ENCODE measurements at places on chromosomes 2 and 18.

DNA sequence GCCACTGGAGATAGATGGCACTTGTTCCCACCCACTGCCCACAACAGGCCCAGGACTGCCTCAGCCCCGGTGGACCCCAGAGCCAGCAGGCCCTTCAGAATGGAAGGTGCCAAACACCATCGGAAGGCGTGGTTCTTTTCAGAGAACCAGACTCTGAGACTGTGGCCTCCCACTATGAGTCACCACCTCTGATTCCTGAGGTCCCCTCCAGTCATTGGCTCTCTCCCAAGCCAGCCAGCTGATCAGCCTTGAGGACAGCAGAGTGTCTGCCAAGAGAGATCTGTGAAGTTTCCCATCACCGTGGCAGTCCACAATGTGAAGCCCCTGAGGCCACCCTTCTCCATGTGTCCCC lies 10.4 kb upstream of the MAP3K2 start:
- peak; percentile 74 for DNase-seq

DNA sequence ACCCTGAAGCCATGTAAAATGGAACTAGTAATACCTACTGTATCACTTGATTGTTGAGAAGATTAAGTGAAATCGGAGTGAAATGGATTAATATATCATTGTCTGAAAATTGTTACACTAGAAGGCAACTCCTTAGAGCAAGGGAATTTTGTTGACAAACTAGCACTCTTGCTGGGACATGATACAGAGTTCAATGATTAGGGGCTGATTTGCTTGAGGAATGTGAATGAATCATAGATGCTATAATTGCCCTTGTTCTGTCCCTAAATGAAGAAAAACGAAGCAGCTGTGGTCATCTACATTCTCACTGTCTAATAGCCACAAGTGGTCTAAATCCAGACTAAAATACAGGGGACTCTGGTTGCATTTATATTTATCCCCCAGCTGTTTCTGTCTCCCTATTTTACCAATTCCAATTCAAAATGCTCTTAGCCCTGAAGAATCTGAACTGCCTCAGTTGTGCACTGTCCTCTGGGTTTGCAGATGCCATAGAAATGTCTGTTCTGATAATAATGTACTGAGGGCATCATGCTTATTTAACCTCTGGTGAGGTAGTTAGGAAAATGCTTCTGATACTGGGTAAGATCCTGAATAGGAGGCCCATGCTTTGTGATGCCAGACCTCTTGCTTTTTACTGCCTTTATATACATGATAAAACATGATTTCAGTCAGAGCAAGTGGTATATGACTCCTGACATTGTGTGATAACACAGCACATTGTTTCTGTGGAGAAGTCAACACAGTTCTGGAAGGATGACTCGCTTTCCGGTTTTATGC lies 382.1 kb downstream of the NRXN1 start:
- no peak for DNase-seq

- no peak for DNase-seq
These were observed 6.1 kb upstream of the NR4A2 start for GRCh38 chr2:156338578-156338977.

DNA sequence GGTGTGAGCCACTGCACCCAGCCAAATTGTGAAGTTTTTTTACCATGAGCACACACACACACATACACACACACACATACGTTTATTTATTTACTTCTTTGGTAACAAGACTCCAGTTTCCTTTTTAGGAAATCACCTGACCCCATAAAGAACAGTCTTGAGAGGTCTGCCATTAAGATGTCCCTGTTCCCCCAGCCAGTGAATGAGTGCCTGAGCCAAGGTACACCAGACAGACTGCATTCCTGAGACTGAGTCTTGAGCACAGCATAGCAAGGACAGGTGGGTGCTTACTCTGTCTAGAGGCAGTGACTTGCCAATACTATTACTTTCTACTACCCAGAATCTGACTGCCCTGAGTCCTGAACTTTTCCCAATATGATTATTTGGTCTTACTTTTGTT lies 167.2 kb upstream of the SATB2 start:
- DNase-seq, result no peak

DNA sequence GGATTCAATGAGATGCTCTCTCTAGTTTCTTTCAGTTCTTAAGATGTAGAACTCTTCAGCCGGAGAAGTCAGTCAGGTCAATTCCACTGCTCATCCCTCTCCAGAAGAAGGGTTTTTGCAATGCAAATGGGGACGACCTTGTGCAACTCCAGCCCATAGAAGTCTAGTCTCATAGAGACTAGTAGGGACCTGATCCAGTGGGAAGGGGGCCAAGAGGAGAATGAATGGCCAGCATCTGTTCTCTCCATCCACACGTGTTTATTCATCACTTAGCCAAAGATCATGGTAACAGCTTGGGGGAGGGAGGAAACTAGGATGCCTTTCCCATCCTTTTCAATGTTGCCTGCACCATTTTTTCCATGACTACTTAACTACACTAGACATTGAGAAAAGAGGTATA lies 120.2 kb downstream of the LAMA3 start:
- DNase-seq, result no peak

- no peak for DNase-seq
These were observed 46.3 kb downstream of the QPCT start for GRCh38 chr2:37390777-37391176.

GRCh38 chr2:23390152-23390551 lies 5.2 kb downstream of the KLHL29 start:
- DNase-seq, result peak; percentile 32

GRCh38 chr2:57291209-57291608 lies 755.4 kb upstream of the VRK2 start:
- no peak for DNase-seq

- no peak for DNase-seq
These were observed 524.6 kb upstream of the ZEB2 start for GRCh38 chr2:145044491-145044890.

GRCh38 chr18:2219706-2220105 lies 351.6 kb downstream of the METTL4 start:
- DNase-seq, result no peak

DNA sequence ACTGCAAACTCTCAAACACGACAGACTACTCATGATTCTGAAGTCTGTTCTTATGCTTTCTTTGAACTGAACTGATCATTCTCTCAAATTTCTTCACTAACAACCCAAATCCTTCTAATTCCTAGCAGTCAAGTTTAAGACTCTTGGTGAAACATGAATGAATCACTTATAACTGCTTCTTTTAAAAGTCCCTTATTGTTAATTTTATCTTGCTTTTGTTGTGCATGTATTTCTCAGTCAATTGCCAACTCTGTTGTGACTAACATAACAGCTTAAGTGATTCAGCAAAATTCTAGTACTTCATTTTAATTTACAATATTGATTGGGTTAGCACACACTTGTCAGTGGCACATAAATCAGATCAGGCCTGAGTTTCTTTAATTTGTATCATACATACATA lies 357.0 kb upstream of the FSIP2 start:
- DNase-seq, result no peak

DNA sequence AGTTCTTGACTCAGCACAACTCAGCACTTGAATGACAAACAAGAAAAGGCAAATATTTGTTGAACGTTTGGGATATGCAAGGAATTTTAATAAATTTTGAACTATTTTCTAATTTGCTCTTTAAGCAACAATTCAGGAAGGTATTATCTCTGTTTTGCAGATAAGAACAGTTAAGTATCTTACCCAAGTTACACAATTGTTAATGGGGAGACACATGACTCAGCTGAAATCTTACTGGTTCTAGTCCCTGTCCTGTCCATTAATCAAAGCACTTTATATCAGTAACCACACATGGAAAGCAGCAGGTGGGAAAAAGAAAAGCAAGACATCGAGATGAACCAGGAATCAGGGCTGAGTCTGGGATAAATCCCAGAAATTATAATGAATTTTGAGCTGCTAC lies 493.9 kb upstream of the PIK3C3 start:
- DNase-seq, result no peak

GRCh38 chr18:63290821-63291200 lies 28.8 kb downstream of the BCL2 start:
- no peak for DNase-seq

DNA sequence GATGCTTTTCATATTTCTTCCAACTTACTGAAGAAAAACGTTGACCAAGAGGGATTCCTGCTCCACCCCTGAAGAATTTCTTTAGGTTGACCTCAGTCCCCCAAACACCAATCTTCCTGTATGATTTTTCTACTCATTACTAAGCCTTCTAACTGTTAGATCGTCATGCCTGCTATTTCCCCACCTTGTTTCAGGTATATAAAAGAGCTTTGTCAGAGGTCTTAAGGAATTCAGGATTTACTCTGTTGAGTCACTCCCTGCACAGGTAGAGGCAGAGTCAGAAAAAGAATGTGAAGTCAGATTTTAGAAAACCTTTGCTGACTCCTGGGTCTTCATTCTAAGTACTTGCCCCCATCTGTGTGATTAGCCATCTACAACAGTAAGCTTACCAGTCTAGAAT lies 83.8 kb upstream of the NOSTRIN start:
- DNase-seq, result no peak

DNA sequence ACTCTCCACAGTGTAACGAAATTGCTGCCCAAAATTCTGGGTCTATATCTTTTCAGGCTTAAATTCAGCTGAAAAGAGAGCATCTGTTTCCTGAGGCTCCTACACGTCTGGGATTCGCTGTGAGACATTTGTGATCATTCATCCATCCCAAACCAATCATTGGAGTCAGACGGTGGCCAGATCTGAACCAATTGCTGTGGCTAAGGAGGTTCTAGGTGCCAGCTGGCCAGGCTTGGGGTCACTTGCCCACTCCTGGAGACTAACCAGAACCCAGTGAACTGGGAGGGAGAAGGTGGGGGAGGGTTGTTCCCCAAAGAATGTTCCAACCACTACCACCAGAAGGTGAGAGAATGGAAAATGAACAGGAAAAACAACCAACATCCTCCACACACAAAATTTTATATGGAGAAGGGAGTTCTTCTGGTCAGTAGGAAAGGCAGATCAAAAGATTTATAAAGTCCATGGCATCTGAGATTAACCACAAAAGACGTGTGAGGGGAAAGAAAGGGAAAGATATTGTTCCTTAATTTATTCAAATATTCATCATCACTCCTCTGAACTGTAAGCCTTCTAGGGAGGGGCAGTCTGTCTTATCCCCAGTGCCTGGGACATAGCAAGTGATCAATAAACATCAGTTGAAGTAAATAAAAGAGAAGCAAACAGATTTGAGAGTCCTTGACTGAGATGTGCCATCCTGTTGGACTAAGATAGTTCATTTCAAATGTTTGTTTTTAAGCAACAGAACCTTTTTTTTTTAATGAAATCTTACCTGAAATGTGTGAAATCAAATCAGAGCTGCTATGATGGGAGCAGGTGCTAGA lies 3.0 kb upstream of the RTKN start:
- no peak for DNase-seq

- DNase-seq, result no peak
These were observed 25.3 kb upstream of the STEAP3 start for GRCh38 chr2:119198240-119198840.

- DNase-seq, result peak; percentile 80
These were observed 96.4 kb downstream of the RTP5 start for GRCh38 chr2:241965931-241966412.

- DNase-seq, result no peak
These were observed 81.0 kb downstream of the SEMA4F start for GRCh38 chr2:74735009-74735408.

GRCh38 chr18:26003817-26004216 lies 86.6 kb downstream of the SS18 start:
- DNase-seq, result no peak

DNA sequence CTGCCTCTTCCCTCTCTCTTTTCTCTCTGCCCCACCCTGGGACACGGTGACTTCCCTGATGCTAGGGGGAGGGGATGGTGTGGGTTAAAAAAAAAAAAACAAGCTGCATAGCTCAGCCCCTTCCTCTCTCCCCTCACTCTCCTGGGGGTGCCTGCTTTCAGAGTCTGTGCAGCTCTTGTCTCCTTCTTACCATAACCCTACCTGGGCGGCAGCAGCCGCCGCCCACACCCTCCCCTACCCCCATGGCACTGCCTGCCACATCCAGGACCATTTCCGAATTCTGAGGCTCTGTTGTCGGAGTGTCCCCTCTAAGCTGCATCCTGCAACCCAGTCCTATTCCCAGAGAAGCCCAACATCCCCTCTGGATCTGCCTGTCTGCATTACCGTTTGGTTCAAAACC lies 16.0 kb downstream of the TTC32 start:
- no peak for DNase-seq

- DNase-seq, result no peak
These were observed 19.3 kb upstream of the ODC1 start for GRCh38 chr2:10467401-10467800.

DNA sequence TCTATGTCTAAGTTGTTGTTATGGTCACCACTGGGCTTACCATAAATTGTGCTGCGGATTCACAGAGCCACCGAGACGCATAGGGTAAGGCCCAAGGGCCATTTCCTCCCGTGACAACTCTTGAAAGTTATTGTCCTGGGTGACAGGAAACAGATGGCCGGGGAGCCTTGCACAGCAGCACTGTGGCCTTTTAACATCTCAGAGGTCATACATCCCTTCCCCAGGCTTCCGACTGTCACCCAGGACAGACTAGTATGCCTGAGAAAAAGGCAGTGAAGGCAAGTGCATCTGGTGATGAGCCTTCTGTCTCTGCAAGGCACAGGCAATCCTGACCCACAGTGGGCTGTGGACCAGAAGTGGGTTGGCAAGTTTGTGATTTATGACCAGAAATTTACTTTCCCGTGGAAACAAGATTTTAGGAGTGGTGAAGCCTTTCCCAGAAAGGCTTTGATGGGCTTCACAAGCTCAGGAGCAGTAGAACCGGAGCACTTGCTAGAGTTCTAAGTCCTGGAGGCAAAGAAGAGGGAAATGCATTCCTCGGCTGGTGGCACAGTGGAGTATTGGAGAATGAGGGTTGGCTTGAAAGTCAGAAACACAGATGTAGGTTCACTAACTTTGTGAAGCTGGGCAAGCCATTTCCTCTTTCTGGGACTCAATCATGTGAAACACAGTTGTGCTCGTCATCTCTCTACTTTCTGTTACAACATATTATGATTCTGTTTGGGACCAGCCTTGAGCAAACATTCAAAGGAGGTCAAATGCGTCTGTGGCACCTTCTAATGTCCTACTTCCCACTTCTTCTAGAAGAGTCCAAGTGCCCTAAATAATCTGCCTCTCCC lies 2.0 kb upstream of the CAPN14 start:
- DNase-seq, result peak; percentile 70

DNA sequence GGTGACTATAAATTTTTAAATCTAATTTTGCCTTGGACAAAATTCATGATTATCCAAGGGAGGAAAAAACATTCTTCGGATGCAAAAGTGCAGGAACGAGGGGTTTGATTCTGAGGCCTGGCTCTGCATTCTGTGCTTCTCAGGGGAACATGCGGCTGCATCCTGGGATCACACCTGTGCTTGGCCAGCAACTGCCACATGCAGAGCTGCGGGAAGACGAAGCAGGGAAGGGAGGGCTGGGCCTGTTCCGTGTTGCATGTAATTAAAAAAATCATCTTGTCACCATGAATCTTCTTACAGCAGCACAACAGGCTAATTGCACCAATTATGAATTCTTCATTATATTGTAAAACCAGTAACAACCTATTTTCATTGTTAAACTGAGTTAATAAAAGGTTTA lies 158.0 kb upstream of the ALKAL2 start:
- no peak for DNase-seq

- no peak for DNase-seq
These were observed 18.0 kb upstream of the GLS start for GRCh38 chr2:190862571-190862991.
